ENCODE measurements at places on chromosomes 11 and 22.

GRCh38 chr11:60703374-60703773, 4.0 kb downstream of the MS4A8 start:
- DNase-seq = no peak

GRCh38 chr11:122154994-122155393, 39.0 kb upstream of the BLID start:
- DNase-seq = no peak

- DNase-seq = no peak
Measured at GRCh38 chr11:134658481-134659225, 246.6 kb upstream of the B3GAT1 start.

GRCh38 chr11:105612771-105613170, 2.9 kb downstream of the GRIA4 start:
- no peak for DNase-seq

GRCh38 chr22:32815943-32816342, 14.4 kb downstream of the TIMP3 start:
- DNase-seq = no peak

GRCh38 chr11:1772270-1773130, 8.8 kb upstream of the CTSD start:
- no peak for DNase-seq

DNA sequence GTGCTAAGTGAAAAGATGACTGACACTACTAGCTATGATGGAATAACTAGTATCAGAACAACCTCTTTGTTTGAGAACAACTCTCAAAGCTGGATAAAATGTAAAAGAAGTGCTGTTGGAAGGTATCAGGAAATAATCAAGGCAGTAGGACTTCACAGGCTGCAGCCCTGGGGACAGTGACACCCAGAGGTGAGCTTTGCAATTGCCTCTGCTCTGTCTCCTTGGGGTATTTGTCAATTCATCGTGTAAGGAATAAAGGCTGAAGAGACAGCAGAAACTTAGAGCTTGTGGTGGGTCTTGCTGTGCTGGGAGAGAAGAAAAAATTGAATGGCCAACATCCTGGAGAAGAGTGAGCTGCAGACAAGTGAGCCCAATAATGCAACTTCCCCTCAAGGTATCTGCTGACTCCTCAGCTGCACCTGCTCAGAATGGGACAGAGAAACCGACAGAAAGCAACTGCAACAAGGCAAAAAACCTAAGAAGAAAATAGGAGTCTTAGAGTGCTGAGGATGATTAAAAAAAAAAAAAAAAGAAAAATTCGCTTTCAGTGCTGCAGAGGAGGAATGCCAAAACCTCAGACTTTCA, 141.1 kb downstream of the RCN1 start:
- DNase-seq = no peak

DNA sequence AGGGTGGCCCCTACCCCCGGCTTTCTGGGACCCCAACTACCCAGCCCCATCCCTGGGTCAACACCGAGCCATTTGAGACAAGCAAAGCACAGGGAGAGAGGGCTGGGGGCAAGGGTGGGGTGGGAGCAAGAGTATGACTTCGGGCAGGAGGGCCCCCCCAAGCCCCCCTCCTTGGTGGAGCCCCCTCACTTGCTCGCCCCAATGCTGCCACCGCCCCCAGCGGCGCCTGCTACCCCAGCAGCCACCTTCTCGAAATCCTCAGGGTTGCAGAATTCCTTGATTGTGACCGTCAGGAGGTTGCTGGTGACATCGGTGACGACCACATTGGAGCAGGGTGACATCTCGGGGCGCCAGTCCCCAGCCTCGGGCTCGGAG, 6.0 kb downstream of the CBX6 start:
- DNase-seq = no peak

- DNase-seq = no peak
Measured at GRCh38 chr11:83720675-83721074, 434.5 kb upstream of the CCDC90B start.

DNA sequence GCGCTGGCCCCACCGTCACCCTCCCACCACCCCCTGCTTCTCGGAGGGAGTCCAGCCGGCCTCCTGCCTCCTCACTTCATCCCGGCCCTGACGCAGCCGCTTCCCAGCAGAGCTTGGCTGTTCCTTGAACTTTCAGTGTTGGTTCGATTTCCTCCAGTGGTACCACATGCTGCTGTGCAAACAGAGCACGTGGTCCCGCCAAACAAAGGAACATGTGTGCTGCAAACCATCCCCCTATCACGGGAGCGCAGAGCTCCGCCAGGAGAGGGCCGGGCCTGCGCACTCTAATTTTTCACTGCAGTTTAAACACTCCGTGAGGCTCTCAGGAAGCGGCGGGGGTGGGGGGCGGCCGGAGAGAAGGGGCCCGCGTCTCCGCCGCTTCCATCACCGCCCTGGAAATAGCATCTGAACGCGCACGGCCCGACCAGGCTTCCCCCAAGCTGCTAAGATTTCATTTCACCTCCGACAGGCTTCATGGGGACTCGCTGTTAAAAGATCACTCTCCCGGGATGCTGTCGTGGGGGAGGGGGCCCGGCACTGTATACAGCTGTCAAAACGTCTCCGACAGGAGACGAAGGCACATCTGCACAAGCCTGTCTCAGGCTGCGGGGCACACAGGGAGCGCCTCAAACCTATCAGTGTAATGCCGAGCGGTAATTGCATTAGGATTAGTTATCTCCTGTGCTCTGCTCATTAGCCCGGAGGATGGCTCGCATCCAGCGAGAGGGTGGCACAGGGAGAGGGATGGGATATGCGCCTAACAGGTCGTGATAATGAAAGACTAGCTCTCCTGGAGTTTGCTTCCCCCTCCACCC, 269.9 kb upstream of the SORL1-AS1 start:
- DNase-seq = peak; percentile 98

DNA sequence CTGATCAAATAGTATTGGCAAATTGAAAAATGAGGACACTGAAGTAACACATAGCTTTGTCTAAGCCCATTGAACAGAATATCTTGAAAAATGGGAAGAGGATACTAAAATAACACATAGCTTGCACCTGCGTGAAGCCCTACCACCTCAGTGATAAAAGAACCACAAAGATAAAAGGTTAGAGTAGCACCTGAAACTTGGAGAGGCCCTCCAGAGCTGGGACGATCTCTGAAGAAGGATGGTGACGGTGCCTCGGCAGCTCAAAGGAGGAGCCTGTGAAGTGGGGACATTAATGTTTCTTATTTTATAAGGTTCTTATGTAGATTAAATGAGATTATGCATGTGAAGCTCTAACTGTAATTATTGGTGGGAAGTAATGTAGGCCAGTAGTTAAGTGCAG, 23.1 kb upstream of the ARHGAP42 start:
- DNase-seq = no peak

GRCh38 chr11:114386545-114386944, 13.8 kb downstream of the C11orf71 start:
- DNase-seq = no peak

- DNase-seq = no peak
Measured at GRCh38 chr11:6571434-6572008, 31.9 kb downstream of the RRP8 start.

DNA sequence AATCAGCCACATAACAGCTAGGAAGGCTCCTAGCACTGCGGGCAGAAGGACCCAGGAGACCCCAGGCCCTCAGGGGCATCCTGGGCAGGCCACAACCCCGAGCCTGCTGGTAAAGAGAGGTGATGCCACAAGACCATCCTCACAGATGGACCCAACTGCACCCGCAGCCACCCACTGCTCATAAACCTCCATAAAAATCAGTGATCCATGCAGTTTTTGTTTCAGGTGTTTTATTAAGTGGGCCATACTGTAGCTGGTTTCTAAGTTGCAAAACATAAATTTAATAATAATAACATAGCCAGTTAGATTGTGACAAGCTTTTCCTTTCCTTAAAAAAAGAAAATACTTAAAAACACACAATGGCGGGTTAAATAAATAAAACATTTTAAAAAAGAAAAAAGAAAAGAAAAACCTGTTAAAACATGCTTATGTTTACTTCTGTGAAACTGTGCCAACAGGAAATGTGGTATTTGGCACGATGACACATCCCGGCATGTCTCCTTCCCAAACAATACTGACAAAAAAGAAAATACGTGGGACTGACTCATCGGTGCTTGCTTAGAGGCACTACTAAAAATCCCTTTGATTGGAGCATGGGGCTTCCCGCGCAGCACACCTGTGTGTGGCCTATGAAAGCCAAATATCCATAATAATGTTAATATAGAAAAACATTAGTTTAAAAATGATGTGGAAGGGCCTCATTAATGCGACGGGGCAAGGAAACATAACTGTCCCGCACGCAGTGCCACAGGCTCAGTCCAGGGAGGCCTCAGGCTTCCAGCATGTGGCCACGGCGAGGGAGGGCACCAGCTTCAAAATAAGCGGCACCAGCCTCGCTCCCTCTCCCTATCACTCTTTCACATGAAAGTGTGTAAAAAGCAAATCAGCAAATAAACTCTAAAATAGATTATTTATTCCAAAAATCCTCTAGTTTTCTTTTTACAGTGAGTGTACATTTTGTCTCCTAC, 47.5 kb upstream of the SCUBE2 start:
- DNase-seq = peak; percentile 94

GRCh38 chr11:32029721-32030120, 61.2 kb upstream of the RCN1 start:
- DNase-seq = no peak

DNA sequence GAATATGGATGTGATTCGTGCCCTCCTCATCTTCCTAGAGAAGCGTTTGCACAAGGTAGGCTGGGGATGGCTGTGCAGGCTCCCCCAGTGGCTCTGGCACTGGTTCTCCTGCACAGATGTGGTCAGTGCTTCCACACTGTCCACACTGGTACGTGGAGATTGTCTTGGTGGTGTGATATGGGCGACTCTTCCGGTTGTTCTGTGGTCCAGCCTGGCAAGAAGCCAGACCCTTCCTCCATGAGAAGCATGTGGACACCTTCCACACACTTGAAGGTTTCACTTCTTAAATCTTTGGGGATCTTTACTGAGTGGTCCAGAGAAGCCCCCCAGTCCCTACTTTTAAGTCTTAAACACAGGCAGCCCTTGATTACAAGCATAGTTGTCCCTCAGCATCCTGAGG, 3.8 kb downstream of the RIC8A start:
- DNase-seq = no peak

DNA sequence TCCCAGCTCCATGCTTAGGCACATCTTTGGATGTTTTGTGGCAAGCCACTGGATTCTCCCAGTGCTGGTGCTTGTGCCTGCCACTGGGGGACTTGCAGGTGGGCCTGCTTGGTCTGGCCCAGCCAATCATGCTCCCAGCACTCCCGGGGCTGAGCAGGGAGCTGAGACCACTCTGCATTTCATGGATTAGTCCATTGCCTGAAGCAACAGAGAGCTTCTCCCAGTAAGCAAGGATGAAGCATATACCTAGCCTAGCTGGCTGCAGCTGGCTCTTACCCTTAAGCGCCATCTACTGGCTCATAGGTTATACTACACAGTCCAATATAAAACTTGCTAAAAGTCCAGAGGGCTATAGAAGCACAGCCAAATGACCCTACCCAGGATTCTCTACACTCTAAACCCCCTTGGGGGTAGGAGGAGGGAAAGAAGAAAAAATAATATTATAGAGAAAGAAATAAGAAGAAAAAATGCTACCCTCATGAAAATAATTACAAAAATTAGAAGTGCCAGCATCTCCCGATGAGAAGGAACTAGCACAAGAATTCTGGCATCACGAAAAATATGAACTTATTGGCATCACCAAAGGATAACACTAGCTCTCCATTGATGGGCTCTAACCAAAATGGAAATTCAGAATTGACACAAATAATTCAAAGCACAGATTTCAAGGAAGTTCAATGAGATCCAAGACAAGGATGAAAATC, 275.3 kb downstream of the C11orf87 start:
- DNase-seq = no peak

GRCh38 chr22:37940698-37941376, 12.6 kb downstream of the C22orf23 start:
- DNase-seq = no peak

GRCh38 chr11:46455834-46456233, 64.3 kb upstream of the CHRM4 start:
- no peak for DNase-seq

- no peak for DNase-seq
Measured at GRCh38 chr11:122163053-122163819, 47.2 kb upstream of the BLID start.

- no peak for DNase-seq
Measured at GRCh38 chr11:126433989-126434949, 78.8 kb downstream of the ST3GAL4 start.

GRCh38 chr22:19599626-19600243, 75.5 kb upstream of the CLDN5 start:
- no peak for DNase-seq

- DNase-seq = no peak
Measured at GRCh38 chr11:68470304-68470811, 9.8 kb downstream of the PPP6R3 start.

DNA sequence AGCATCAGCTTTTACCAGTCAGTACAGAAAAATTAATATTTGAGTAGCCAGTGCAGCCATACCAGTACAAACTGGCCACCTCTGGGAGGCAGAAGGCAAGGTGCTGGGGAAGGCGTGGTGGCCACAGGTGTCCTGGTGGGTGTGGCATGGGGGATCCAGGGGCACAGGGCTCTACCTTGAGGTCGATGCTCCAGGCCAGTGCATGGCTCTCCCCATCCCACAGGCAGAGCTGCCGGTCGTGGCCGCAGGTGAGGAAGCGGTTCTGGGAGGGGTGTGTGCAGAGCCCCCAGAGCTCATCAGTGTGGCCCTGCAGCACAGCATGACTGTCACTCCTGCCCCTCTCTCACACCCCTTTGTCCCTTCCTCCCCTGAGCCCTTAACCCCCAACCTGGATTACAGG, 3.8 kb upstream of the MTA2 start:
- no peak for DNase-seq

- no peak for DNase-seq
Measured at GRCh38 chr11:40241524-40242051, 1217.9 kb downstream of the LRRC4C start.

GRCh38 chr22:20117633-20118299, 740 bp upstream of the TRMT2A start:
- no peak for DNase-seq

DNA sequence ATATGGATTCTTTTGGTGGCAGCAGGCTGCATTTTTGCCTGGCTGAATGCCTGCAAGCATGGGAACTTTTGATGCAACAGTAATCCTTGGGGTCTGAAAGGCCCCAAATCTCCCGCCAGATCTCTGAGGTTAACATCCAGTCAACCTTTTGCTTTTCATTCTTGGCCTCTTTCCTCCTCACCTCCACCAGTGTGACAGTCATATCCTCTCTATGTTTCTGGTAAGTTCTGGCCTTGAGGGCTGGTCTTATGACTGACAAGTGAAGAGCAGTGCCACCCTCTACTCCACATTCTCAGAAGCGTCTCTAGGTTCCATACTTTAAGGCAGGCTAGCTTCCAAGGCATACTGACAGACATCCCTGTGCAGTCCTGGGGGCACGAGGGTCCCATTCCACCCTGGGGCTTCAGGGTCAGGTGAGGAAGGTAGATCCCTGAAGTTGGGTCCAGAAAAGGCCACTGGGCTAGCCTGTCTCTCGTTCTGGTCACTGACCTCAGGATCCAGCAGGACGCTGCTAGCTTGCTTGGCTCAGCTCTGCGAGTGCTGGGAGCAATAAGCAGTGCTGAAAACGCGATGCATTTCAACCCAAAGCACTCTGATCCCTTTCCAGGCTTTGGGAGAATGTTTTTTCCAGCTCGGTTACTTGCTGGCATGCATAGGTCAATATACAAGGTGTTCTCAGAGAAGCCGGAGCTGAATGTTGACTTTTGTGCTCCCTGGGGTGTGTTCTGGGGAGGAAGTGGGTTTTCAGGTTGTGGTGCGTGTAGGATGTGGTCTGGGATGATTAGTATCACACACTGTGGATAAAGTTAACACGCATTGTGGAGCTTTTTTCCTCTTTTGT, 75.2 kb downstream of the PTPRJ start:
- DNase-seq = no peak
